ENCODE measurements at places on chromosomes 3 and 15.

GRCh38 chr15:92462424-92463125 is 68.9 kb downstream of the ST8SIA2 start:
- no peak for DNase-seq

- no peak for DNase-seq
Observed at GRCh38 chr3:192514754-192515663, 212.3 kb downstream of the FGF12 start.

DNA sequence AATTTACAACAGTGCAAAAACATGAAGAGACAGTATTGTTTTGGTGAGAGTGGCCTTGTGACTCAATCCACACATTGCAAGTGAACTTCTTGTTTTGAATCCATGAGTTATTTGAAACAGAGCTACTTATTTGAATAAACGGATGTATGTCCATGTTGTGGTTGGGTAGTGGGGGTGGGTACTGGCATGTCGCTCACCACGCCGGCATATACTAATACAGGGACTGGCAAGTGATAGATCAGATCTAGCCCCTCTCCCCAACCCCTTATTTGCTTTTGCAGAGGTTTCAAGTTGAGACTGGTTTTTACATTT is 83.8 kb downstream of the EDEM1 start:
- DNase-seq, result no peak

GRCh38 chr15:44102675-44103254 is 92.3 kb downstream of the FRMD5 start:
- DNase-seq, result peak; percentile 89

- DNase-seq, result no peak
Observed at GRCh38 chr3:16538507-16538906, 25.0 kb upstream of the RFTN1 start.

- peak; percentile 3 for DNase-seq
Observed at GRCh38 chr15:100338971-100339444, 2.8 kb downstream of the ADAMTS17 start.

- peak; percentile 16 for DNase-seq
Observed at GRCh38 chr15:74319596-74320351, 47.7 kb downstream of the CYP11A1 start.

DNA sequence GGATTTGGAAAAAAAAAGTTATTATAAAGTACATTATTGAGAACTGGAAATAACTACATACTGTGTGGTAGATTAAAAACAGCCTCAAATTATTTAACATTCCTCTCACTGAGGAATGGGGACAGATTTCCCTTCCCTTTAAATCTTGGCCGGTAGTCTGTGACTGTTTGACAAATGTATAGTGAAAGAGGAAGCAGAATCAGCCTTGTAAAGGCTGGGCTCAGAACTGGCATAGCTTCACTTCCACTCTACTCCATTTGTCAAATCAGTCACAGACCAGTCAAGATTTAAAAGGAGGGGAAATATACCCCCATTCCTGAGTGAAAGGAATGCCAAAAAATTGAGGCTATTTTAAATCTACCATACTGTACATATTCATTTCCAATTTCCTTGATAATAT is 18.2 kb upstream of the B4GALT4 start:
- DNase-seq, result peak; percentile 17

- DNase-seq, result peak; percentile 8
Observed at GRCh38 chr15:60708684-60709083, 229.7 kb upstream of the ICE2 start.

DNA sequence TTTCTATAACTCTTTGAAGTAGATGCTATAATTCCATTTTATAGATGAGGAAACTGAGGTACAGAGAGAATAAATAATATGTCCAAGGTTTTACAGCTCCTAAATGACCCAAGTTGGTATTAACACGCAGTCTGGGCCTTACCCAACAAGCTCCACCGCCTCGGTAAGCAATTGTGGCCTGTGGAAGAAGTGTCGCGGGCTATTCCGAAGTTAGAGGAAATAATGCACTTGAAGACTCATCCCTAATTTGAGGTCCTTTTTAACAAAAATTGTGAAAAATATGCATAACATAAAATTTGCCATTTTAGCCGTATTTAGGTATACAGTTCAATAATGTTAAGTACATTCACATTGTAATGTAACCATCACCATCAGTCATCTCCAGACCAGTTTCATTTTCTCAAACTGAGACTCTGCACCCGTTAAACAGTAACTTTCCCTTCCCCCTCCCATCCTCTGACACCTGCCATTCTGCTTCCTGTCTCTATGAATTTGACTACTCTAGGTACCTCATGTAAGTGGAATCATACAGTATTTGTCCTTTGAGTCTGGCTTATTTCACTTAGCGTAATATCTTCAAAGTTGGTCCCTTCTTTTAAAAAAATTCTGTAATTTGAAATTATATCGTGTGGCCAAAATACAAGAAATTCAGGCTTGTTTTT is 18.2 kb downstream of the IDH3A start:
- no peak for DNase-seq

GRCh38 chr3:50323092-50323600 is 601 bp upstream of the HYAL2 start:
- DNase-seq, result no peak

DNA sequence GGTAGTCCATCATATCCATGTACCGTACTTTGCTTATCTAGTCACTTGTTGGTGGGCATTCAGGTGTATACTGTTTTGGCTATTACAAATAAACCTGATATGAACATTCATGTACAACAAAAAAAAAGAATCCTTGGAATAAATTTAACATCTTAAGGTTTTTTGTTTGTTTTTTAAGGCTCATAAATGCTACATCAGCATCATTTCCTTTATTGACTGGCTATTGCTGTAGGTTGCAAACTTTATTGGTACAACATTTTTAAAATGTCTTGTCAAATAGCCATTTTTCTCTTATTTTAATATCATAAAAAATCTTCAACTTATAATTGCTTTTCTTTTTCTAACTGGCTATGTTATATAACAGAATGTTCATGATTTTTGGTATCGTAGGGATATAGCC is 16.2 kb downstream of the DHFR2 start:
- no peak for DNase-seq

GRCh38 chr3:73437828-73438227 is 186.9 kb downstream of the PDZRN3 start:
- DNase-seq, result no peak

GRCh38 chr15:51311510-51311909 is 26.9 kb downstream of the CYP19A1 start:
- no peak for DNase-seq

- DNase-seq, result no peak
Observed at GRCh38 chr3:13235079-13235478, 161.8 kb upstream of the IQSEC1 start.

DNA sequence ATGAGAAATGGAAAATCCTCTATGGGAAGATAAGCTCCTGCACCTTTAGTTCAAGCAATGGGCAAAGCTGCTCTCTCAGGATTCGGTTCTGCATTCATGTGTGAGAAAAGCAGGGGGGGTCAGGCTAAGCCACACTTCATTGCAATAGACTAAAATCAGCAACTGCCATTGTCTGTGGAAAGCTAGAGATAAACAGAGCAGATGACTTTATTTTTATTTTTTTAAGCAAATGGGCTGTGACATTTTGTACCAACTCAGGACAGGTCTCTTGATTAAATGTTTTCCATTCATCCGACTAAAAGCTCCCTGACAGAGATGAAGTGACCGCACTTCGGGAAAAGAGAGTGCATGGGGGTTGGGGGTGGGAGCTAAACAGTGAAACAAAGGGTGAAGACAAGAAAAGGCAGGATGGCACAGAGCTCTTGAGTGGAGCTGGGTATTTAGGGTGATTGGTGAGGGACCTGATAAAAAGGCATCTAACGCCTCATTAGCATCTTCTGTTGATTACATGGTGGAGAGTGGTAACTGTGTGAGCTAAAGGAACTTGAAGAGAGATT is 987.4 kb downstream of the TUSC7 start:
- no peak for DNase-seq

- DNase-seq, result no peak
Observed at GRCh38 chr3:112633191-112633590, 7.8 kb downstream of the CCDC80 start.

DNA sequence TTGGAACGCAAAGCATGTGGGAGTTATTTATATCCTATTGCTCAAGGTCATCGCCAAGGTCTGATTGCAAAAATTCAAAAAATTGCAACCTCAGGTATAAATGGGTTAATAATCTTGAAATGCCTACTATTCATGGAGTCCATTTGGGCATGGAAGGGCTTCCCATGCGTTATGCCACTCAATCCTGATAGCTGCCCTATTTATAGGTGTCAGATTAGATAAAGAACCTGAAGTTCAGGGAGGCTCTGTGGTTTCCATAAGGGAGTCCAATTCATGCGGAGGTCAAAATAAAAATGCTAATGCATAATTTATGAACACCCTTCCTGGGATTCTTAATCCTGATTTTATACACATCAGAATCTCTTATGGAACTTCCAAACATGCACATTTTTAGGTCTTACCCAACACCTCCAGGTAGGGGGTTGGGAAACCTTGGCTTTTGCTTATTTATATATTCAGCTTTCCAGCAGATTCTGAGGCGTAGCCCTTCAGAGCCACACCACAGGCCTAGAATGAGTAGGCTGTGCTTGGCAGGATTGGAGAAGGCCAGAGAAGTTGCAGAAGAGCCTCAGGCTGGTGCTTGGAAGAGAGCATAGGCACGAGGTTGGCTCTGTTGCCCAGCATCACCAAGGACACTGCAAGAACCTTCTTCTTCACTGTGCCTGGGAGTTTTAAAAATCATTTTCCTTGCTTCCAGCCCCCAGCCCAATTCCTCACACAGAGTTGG is 324.4 kb upstream of the CFAP20DC start:
- DNase-seq, result no peak

GRCh38 chr3:70000028-70000410 is 486 bp downstream of the SAMMSON start:
- DNase-seq, result no peak

- peak; percentile 25 for DNase-seq
Observed at GRCh38 chr3:37324850-37325321, 150.5 kb upstream of the LRRFIP2 start.

- no peak for DNase-seq
Observed at GRCh38 chr3:40821315-40821714, 296.6 kb downstream of the ZNF621 start.

DNA sequence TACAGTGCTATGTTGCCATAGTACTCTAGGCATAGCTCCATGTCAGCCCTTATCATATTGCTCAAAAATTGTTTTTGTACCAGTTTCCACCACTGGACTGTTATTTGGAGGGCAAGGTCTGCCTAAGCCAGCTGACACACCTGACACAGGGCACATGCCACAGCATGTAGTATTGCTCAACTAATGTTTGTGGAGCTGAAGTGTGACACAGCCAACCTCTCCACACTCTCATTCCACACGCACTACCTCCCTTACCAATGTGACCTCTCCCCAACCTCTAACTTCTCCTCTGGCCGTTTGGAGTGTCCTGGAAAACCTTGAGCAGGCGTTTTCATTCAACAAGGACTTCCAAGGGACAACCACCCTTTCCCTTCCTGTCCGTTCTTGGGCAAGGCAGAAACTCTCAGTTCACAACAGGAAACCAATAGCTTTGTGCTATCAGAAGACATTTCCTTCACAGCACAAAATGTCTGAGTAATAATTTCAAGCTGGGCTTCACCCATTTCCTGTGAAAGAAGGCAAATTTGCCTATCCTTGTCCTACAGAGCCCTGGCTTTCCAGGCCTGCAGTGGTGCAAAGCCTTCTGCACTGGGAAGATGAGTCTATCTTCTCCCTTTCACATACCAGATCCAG is 38.4 kb downstream of the TLNRD1 start:
- no peak for DNase-seq

DNA sequence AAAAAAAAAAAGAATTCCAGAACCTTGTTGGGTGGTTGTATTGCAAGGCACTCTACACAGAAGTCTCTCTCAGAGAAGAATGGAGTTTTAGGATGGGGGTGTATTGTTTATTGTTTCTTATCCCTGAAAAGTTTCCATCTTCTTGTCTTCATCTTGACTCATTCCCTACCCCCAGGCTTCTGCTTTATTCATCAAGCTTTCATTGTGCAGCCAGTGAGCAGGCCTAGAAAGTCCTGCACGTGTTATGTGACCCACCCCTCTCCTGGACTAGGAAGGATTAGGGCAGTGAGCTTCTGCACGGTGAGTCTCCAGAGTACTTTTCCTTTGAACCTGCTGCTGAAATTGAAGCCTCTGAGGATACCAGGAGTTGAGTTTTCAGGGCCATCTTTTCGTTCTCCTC is 150.9 kb upstream of the IL12A start:
- DNase-seq, result no peak

GRCh38 chr3:108030960-108031359 is 59.9 kb downstream of the CD47 start:
- no peak for DNase-seq

- DNase-seq, result no peak
Observed at GRCh38 chr15:63341898-63342297, 39.7 kb downstream of the CA12 start.

All from adipocyte (in vitro differentiated cells).